ENCODE measurements at places on chromosomes 1 and 21.

DNA sequence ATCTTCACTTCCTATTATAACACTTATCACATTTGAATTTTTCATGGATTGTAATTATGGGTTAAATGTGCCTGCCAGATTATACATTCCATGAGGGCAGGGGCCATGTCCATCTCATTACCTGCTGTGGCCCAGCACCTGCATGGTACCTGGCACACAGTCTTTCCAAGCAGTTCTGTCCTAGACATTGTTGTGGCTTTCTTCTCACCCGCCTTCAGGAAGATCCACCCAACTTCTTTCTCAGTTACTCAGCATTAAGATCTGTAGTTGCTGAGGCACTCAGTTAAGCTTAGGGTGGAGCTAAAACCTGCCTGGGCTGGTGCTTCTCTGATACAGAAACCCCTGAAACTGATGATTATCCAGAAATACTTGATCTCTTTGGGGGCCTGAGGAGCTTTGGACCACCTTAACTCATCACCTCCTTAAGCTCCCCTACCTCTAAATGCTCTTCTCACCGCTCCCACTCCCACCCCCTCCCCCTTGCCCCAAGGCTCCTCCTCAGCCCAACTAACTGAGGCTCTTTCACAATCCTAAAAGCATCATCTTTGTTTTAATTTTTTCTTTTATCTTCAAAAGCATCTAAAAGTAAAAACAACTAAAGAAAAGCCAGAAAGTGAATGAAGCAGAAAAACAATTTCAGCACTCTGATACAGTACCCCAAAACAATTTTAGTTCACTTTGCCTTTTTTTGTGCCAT lies 190.6 kb downstream of the FGGY start:
- DNase-seq = peak; percentile 91

DNA sequence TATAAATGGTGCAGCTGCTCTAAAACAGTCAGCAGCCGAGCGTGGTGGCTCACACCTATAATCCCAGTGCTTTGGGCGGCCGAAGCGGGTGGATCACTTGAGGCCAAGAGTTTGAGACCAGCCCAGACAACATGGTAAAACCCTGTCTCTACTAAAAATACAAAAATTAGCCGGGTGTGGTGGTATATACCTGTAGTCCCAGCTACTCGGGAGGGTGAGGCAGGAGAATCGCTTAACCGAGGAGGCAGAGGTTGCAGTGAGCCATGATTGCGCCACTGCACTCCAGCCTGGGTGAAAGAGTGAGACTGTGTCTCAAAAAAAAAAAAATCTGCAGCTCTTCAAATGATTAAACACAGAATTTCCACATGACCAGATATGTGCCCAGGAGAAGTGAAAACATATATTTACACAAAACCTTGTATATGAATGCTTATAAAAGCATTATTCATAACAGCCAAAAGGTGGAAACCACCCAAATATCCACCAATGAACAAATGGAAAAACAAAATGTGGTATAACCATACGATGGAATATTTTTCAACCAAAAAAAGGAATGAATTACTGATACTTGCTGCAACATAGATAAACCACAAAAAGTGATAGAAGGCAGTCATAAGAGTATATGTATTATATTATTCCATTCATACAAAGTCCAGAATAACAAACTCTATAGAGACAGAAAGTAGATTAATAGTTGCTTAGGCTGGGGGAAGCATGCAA lies 14.1 kb downstream of the EPS15 start:
- no peak for DNase-seq

GRCh38 chr1:228140724-228141225 lies 696 bp downstream of the GUK1 start:
- DNase-seq = no peak

- DNase-seq = peak; percentile 67
These were observed 52.7 kb upstream of the ATP5PO start for GRCh38 chr21:33968080-33968994.

DNA sequence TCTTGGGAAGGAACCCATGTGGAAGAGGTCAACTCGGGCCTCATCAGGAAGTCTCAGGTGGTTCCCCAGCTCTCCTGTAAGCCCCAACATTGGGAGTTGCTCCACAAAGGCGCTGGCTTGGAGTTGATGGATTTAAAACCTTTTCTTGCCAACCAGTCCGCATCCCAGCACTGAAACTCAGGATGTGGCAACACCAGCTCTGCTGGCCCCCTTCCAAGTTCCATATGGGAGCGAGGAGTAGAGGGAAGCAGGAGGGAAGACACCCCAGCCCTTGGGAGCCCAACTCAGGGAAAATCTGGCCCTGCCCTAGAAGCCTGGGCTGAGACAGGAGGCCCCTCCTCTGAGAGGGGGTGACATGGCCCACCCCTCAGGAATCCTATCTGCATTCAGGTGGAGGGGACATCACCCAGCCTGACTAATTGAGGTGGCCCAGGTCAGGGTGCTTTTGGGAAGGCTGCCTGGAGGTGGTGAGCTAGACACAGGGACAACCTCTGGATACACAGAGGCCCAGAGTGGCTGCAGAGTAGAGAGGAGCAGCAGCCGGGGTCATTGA lies 33.1 kb upstream of the DMBX1 start:
- no peak for DNase-seq

DNA sequence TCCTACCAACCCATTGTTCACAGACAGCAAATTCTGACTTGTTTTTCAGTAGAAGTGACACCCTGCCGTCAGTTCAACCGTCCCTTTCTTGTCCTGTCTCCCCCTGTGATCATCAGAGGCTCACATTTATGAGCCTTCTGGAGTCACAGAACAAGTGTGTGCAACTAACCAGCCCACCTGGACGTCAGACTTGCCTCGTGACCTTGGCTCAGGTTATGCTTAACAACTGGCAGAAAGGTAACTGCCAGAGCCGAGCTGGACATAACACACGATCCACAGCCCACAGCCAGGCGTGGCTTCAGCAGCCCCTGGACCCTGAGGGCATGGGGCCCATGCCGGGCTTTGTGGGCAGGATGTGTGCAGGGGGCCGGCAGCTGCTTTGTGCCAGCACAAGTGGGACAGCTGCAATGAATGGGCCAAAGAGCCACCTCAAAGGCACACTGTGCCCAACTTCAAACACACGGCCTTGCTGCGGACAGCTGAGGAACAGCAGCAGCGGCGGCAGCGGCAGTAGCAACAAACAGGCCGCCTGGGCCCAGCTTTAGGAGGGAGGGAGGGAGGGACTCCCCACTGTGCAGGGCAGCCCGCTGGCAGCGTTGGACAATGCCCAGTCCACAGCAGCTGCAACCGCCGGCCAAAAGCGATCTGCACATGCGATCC lies 103.9 kb downstream of the ZBTB18 start:
- no peak for DNase-seq

- DNase-seq = no peak
These were observed 17.5 kb downstream of the ADGRB2 start for GRCh38 chr1:31746687-31747086.

DNA sequence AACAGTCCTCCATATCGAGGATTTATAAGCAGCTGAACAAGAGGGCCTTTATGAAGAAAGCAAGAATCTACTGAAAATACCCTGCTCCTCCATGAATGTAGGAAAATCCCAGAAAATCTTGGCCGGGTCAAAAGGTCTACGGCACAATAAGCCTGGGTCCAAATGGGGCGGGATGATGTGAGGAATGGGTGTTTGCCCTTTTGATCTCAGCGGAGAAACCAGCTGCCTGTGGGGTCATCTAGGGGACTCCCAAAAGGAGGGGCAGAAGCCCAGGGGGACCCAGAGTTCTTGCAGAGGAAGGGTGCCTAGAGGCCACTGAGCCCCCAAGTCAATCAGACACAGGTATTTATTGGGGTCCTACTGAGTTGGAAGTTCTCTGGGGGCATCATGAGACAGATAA lies 11.4 kb upstream of the PIGR start:
- DNase-seq = no peak

DNA sequence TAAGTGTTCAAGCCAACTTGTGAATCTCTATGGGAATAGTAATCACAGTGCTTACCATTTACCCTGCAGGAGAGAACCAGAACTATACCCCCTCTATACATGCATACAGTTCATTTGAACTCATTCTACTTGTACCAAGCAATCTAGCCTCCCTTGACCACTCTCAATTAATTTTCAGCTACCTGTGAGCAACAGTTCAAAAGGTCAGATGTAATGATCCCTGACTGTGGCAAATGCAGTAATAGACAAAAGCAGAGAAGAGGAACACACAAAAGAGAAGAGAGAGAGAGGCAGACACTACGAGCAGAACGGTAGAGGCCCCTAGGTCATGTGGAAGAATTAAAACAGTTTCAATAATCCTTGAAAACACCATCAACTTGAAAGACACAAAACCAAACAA lies 52.8 kb downstream of the FMO4 start:
- DNase-seq = no peak

DNA sequence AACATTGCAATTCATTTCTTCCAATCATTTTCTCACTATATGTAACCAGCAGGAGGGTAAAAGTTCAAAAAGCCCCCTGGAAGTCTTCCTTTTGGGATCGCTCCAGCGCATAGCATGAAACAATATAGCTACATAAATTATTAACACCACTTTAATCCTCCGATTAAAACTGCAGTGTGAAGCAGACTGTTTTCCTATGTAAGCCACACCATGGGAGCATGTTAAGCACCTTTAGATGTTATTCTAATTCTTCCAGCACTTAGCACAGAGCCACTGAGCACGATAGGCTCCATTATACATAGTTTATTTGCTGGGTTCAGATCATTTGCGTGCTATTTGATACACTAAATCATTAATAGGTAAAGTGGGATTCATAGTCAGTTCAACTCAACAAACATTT lies 18.4 kb upstream of the GADD45A start:
- no peak for DNase-seq

Measured in foreskin keratinocyte (primary cell).